ENCODE measurements at places on chromosomes 12 and 14.

- DNase-seq, result no peak
These were observed 58.0 kb downstream of the LGMN start for GRCh38 chr14:92690171-92691011.

DNA sequence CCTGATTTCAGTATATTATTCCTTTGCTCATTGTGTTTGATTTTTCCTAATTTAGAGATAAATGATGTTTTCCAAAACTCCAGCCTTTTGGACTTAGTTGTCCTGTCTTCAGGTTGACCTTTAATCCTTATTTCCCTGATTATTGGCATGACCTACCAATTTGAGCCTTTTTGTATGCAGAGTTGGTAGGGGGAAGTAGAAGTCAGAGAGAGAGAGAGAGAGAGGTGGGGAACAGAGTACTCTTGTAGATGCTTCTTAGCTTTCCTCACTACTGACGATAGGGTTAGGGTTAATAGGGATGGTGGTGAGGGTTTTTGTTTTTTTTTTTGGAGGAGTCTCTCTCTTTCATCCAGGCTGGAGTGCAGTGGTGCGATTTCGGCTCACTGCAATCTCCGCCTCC is 38.6 kb downstream of the TBC1D15 start:
- DNase-seq, result no peak

- DNase-seq, result no peak
These were observed 2.9 kb upstream of the EPYC start for GRCh38 chr12:91007531-91008290.

DNA sequence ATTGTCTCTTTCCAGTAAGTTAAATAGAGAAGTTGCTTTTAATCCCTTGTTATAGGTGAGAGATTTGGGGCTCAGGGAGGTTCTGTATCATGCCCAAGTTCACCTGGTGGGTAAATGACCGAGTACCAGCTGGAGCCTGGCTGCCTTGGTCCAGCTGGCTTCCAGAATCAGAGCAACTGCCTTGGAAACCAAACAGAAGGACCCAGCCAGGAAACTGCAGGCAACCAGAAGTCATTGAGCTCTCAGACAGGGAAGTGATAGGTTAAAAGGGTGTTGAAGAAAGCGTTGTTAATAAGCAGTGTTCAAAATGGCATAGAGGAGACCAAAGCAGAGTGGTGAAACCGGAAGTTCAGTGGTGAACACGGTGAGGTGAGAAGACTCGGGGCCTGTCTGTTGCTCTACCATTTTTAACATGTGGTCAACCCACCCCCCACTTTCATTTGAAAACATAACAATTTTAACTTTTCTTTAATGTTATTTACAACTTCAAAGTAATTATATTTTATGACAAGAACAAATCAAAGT is 54.9 kb downstream of the PLEKHG7 start:
- DNase-seq, result no peak

DNA sequence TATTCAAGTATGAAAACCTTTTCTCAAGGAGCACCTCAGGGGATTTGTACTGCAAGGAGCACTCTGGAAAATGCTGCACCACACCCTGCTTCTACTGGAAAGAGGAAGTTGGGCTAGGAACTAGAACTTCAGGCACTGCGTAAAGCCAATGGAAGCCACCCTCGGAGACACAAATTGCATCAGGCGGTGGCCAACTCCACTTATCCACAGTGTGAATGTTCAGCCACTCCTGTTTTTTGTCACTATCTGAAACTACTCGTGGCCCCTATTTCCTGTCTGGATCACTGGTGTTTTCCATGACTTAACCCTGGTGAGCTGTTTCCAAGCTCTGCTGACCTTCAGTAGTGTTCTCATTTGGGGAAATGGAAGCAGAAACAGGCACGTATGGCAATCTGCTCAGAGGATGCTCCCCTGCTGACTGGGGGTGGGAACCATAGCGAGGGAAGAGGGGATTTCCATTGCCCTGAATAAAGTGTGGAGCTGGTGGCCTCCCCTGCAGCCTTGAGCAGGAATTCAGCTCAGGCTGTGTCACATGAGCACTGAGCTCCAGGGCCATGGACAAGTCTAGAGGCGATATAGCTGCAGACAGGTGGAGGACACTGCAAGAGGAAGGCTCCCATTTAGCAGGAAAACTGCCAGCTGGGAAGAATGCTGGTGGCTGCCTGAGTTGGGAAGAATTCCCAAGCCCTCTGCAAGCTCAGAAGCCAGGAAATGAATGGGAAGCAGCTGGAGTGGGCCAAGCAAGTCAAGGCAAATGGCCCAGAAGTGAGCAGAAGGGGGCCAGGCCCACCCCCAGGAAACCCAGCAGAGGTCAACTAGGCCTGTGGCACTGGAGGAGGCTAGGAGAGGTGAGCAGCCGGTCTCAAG is 50.5 kb upstream of the RAP1B start:
- DNase-seq, result no peak

- no peak for DNase-seq
These were observed 17.0 kb upstream of the SRSF5 start for GRCh38 chr14:69749956-69750355.

- DNase-seq, result no peak
These were observed 3.3 kb downstream of the BHLHE41 start for GRCh38 chr12:26121323-26122060.

DNA sequence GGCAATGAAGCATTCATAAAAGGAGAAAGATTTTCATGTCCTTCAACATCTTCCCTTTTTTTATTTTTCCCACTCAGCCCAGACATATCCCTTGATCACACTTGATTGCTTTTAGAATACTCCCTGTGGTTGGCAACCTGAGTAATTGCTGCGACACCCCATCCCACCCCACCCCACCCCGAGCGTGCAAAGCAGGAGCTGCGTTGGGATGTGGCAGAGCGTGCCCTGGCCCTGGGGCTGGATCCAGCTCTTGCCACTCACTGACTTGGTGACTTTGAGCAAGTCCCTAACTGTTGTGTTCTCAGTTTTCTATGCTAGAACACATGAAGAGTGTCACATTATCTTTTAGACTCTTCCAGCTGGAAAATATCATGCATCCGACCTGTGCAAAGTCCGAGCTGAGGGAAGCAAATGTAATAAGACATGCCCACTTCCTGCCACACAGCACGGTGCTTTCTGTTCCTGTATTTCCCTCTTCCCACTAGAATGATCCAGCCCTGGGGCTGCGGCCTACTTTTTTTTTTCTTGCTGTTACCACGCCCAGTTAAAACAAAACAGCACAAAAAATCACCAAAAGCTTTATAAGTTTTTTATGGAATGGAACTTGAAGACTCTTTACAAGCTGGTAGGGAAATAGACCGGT is 4.0 kb downstream of the ASCL4 start:
- DNase-seq, result no peak

GRCh38 chr14:43087666-43088065 is 1419.4 kb downstream of the FSCB start:
- no peak for DNase-seq

- DNase-seq, result no peak
These were observed 291.3 kb upstream of the PRKD1 start for GRCh38 chr14:30218907-30219306.

GRCh38 chr14:35938770-35939169 is 112.6 kb downstream of the BRMS1L start:
- no peak for DNase-seq

DNA sequence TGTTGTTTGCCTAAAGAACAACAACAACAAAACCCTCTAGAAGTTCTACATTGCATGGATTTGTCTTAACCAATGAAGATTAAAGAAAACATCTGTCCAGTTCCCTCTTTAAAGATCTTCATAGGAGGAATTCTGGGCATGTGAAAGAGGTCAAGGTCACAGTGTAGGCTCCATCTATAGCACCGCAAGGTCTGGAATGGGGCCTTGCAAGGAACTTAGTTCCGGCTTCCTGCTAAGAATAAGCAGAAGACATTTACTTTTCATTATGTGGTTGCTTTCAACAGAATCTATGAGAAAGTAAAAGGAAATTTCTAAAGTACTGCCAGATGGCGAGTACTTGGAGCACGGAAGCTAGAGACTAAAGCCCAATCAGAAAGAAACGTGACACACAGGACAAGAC is 57.2 kb upstream of the GNPNAT1 start:
- no peak for DNase-seq
